Left cardiac atrium (tissue), 4 donors: ENCODE measurements at places on chromosomes 1 and 21. TPM values are rescaled to one million over a fixed set of nuclear protein-coding genes. Genes with fewer than 3 reads are reported as not detected.

Gene KIF17
- total RNA-seq = 3.2 TPM

Gene NPR1
- total RNA-seq = 39.0 TPM

Gene TMEM39B
- total RNA-seq = 9.5 TPM

Gene PROK1
- total RNA-seq = 0.60 TPM

Gene NHLH1
- not detected for total RNA-seq

Gene NIT1
- 27.6 TPM for total RNA-seq

Gene SMIM1
- total RNA-seq = 35.9 TPM

Gene CYP4B1
- 15.6 TPM for total RNA-seq

Gene TENT5C
- total RNA-seq = 16.3 TPM

Gene TFF2
- not detected for total RNA-seq

Gene EXTL1
- total RNA-seq = 3.2 TPM

Gene LCE3E
- total RNA-seq = not detected

Gene METTL18
- total RNA-seq = 6.3 TPM
